ENCODE measurements at places on chromosomes 5 and 9. TPM values are rescaled to one million over a fixed set of nuclear protein-coding genes. Genes with fewer than 3 reads are reported as not detected.

DNA sequence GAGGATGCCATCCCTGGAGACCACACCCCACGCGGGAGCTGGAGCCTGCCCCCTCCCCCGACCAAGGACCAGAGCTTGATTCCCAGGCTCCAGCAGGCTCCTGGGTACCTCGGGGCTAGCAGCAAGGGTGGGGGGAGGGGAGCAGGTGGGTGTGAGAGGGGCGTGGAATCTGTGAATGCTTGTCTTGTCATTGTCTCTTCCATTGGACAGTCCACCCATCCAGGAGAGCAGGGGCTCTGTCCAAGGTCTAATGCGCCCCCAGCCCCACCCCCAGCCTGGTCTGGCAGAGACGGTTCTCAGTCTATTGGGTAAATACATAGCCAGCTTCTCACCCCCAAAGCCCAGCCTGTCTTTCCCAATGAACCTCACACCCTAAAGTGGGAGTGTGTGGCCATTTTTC lies 22.8 kb downstream of the URM1 start:
- DNase-seq, result no peak

DNA sequence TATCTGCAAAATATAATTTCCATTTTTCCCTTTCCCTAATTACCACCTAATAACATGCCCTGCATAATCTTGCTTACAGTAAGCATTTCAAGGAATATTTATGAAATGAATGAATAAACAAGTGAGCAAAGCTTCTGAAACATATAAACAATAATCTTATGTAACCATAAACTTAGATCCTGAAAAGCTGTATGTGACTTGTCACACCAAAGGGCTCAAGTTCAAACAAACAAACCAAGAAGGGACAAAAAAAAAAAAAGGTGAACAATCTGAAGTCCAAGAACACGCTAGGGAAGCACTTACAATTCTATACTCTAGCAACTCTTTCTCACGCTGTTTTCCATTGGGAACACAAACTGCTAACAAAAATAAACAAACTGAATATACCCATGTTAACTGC lies 36.3 kb downstream of the PLPP1 start:
- no peak for DNase-seq

GRCh38 chr5:173736374-173736773 lies 119.9 kb upstream of the BOD1 start:
- no peak for DNase-seq

DNA sequence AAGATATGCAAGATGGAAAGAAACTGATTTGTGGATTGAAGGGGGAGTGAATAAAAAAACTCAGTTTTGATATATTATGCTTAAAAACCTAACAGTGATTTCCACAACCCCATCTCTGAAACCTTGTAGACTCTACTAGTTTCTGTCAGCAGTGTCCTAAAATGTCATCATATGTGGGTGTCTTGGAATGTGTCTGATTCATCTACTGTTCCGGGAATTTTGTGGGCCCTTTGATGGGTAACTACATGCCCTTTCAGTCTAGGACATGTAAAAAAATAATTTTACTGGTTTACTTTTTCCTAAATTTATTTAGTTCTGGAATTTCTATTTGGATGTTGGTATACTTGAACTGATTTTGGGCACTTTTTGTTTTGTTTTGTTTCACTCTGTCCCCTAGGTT lies 118.9 kb upstream of the NMUR2 start:
- peak; percentile 42 for DNase-seq

GRCh38 chr9:122158202-122158601 lies 1.4 kb downstream of the NDUFA8 start:
- peak; percentile 23 for DNase-seq

- no peak for DNase-seq
These were observed 63.3 kb upstream of the GRAMD2B start for GRCh38 chr5:126359884-126360283.

DNA sequence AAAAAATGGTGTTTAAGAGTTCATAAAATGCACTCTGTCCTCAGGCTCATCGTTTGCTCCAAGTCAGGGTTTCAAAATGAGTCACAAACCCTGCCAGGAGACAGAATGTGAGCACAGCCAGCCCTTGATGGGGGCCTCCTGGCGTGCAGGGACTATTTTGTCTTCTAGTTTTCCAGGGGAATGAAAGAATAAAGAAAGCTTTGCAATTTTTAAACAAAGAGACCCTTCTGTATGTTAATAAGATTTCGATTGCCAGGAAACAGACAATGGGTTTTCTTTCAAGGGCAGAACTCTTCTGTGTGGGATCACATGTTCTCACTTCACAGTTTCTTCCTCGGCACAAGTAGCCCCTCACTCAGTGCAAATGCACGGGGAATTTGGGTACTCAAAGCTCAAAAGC lies 121.4 kb upstream of the C6 start:
- DNase-seq, result no peak

GRCh38 chr5:6812800-6813731 lies 99.8 kb downstream of the TENT4A start:
- no peak for DNase-seq

GRCh38 chr5:123265551-123265950 lies 157.7 kb downstream of the CEP120 start:
- DNase-seq, result no peak

DNA sequence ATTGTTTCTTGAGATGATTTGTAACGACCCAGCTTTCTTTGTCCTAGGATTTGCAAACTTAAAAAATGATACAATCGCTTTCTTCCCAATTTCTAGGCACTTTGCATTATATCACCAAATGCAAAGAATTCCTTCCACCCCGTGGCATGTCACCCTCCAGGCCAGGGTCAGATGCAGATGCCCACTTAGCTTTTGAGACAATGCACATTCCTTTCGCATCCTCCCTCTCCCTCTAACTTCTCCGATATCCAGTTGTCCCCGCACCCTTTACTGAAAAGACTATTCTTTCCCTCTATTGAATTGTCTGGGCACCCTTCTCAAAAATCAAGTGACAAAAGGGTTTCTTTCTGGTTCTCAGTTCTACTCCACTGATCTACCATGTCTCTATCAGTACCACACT lies 17.3 kb downstream of the RNF130 start:
- DNase-seq, result no peak

- DNase-seq, result no peak
These were observed 29.5 kb downstream of the ZFYVE16 start for GRCh38 chr5:80437326-80437725.

GRCh38 chr9:91500509-91501014 lies 76.9 kb upstream of the NFIL3 start:
- DNase-seq, result peak; percentile 54

GRCh38 chr9:135927195-135928013 lies 20.1 kb upstream of the CAMSAP1 start:
- DNase-seq, result no peak

- DNase-seq, result no peak
These were observed 16.1 kb downstream of the BASP1 start for GRCh38 chr5:17233488-17233887.

The CNTNAP3B gene
- total RNA-seq, result 4.5 TPM

The THOC3 gene
- 154 TPM for total RNA-seq

The C8G gene
- total RNA-seq, result 0.25 TPM
